Neuronal stem cell (in vitro differentiated cells): ENCODE measurements at places on chromosomes 16 and 17.

- no peak for DNase-seq
Measured at GRCh38 chr16:80851831-80852230, 47.4 kb upstream of the CDYL2 start.

- no peak for DNase-seq
Measured at GRCh38 chr17:39808409-39808997, 55.6 kb downstream of the IKZF3 start.

- DNase-seq = no peak
Measured at GRCh38 chr16:66135421-66135831, 231.1 kb upstream of the CDH5 start.

DNA sequence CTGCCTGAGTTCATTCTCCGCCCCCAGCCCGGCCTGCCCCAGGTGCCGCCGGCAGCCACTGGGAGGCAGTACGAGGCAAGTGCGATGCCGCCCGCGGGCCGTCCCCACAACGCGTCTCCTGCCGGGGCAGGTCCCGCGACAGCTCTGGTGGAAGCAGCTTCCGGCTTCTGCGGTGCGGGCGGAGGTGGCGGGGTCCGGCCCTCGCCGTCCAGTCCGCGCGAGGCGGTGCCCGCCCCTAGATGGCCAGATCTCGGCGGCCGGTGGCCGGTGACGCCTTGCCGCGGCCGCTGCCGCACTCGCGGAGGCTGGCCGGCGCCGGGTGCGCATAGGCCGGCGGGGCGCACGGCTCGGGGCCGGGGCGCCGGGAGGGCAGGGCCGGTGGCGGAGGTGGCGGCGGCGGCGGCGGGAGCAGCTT lies 1.8 kb downstream of the GJD3 start:
- DNase-seq = peak; percentile 76

DNA sequence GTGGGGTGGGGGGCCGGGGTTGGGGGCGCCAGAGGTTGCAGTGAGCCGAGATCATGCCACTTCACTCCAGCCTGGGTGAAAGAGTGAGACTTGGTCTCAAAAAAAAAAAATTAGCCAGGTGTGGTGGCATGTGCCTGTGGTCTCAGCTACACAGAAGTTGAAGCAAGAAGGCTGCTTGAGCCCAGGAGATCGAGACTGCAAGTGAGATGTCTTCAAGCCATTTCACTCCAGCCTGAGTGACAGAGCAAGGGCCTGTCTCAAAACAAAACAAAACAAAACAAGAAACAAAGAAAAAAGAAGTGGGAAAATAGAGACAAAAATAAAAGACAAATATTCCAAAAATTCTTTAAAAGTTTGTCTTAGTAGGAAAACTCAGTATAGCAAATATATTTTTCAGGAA lies 135.1 kb upstream of the CORO6 start:
- no peak for DNase-seq

DNA sequence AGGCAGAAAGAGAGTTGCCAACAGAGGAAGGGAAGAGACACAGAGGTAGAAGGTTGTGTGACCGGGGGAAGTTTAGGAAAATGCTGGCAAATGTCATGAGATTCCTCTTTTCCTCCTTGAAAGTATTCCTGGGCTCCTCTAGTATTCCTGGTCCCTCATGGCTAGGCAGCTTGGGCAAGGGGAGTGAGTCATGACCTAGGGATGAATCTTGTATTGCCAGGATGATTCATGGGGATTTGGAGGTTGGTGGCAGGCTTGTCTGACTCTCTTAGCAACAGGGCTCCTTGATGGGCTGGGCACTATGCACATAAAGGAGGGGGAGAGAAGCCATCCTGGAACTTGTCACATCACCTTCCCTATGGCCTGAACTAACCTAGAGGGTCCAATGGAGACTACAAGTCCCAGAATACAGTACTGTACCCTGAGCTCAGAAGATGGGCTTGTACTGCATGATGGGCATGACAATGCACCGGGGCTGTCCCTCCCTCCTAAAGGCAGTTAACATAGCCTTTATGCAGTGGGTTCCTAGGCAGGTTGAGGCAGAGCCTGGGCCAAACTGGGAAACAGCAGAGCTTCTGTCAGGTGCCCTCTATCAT lies 2.1 kb upstream of the SEZ6 start:
- DNase-seq = no peak

DNA sequence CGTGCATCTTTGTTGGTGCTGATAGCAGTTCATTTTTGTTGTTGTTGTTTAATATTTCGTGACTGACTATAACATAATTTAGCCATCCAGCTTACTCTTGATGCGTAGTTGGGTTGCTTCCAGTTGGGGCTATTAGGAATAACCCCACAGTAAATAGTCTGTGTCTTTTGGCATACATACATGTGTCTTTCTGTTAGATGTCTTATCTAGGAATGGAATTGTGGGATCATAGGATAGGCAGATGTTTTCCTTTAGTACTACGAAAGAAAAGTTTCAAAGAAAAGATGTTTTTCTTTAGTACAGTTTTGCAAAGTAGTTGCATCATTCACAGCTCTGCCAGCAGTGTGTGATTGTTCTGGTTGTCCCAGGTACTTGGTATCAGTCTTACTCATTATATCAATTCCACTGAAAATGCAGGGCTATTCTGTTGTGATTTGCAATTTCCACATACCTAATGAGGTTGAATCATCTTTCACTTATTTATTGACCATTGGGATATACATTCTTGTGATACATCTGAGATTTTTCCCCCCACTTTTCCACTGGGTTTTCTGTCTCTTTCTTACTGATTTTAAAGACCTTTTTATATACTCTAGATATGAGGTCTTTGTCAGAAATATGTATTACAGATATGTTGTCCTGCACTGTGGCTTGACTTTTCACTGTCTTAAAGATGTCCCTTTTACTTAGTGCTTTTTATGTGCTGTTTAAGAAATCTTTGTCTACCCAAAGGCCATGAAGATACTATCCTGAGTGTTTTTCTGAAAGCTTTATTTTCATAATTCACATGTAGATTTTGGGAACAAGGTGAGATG lies 173.3 kb downstream of the MRTFB start:
- DNase-seq = no peak

DNA sequence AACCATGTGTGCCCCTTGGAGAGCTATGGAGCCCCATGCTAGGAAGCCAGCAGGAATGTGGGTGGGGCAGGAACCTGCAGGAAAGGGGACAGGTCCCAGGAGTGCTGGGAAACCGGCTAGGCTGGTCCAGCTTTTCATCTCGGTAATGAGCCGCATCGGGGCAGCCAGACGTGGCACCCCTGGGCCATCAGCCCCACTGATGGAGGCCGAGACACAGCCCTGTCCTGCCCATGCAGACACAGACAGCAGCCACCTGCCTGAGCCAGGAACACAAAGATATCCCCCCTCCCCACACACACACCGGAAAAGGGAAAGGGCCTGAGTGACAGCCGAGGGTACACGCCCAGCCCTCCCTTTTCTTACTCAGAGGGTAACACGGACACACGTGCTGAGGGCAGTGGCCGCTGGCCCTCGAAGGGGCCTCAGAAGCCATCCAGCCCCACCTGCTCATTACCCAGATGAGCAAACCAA lies 18.1 kb downstream of the PPL start:
- DNase-seq = no peak

GRCh38 chr17:6642592-6642991 lies 1.7 kb downstream of the TXNDC17 start:
- DNase-seq = no peak

DNA sequence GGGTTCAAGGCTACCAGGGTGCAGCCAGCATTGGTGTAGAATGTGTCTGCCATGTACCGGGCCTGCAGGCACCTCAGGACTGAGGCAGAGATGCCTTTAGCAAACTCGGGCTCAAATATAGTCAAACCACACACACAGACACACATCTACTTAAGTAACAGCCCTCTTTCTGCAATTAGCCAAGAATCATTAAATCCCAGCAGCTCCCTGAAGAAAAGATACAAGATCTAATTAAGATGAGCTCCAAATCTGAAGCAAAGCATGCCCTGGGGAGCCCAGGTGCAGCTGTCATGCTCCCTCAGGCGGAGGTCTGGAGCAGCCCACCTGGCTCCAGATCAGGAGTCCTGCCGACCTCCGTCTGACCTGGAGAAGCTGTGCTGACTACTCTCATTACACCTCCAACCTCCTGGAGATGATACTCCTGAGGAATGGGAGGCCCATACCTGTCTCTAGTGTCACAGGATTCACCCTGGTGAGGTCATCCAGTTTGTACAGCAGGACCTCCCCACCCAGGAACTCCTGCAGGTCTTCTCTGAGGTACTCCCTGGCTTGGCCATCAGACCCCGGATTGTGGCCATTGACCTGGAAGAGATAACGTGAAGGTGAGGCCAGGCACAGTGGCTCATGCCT lies 6.9 kb downstream of the MYO19 start:
- DNase-seq = no peak

GRCh38 chr17:82497483-82498405 lies 21.8 kb upstream of the FOXK2 start:
- DNase-seq = peak; percentile 40

DNA sequence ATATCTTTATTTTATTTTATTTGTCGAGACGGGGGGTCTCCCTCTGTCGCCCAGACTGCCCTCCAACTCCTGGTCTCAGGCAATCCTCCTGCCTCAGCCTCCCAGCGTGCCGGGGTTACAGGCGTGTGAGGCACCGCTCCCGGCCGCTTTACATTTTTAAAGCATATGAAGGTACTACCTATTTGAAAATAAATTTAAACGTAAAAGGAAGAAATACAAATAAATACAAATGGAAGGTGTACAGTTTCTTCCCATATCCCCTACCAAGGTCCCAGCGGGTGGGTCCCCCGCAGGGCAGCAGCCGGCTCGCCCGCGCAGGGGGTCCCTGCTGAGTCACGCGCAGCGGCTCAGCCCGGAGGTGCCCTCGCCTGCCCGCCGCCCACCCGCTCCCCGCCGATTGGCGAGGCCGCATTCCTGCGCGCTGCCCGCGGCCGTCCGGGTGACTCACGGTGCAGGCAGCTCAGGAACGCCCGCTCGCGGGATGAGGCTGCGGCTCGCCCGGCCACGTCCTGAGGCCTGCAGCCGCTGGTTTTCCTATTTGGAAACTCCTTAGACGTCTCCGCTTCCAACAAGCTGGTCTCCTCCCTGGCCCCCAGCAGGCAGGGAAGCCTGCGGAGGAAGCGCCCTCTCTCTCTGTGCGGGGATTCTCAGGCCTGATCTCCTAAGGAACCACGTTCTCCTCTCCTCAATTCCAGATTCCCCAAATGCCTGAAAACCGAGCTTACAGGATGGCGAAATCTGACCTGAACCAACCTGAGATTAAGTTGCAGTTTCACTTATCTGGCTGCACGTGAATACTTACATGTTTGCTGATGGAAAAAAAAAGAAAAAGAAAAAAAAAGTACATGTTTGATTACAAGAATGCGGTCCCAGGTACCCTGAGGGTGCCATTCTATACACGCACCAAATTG lies 54.8 kb upstream of the MAP3K14 start:
- DNase-seq = peak; percentile 82

GRCh38 chr16:56137269-56137668 lies 54.0 kb upstream of the GNAO1 start:
- DNase-seq = no peak

DNA sequence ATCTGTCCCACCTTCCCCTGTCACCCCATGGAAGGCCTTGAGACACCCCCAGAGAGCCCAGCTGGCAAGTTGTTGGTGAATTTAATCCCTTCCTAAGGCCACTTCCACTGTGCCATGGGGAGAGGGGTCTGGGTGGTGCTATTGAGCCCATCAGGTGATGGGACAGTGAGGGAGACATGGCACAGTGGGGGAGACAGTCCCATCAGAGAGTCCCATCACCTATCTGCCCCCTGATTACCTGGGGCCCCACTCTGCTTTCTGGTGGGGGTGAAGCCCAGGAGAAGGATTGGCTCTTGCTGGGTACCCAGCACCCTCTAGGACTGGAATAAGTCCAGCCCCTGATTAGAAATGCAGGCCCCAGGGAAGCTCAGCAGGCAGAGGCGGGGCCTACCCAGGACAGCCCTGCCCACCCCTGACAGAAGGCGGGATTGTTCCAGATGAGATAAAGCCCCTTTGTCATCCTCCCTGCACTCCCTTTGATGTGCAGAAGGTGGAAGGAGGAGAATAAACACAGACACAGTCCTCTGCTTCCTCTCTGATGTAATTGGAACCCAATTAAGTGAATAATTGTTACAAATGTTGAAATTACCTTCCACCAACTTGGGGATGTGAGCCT lies 18.9 kb downstream of the TMEM132E start:
- no peak for DNase-seq

GRCh38 chr17:48840441-48840840 lies 9.6 kb downstream of the CALCOCO2 start:
- no peak for DNase-seq

DNA sequence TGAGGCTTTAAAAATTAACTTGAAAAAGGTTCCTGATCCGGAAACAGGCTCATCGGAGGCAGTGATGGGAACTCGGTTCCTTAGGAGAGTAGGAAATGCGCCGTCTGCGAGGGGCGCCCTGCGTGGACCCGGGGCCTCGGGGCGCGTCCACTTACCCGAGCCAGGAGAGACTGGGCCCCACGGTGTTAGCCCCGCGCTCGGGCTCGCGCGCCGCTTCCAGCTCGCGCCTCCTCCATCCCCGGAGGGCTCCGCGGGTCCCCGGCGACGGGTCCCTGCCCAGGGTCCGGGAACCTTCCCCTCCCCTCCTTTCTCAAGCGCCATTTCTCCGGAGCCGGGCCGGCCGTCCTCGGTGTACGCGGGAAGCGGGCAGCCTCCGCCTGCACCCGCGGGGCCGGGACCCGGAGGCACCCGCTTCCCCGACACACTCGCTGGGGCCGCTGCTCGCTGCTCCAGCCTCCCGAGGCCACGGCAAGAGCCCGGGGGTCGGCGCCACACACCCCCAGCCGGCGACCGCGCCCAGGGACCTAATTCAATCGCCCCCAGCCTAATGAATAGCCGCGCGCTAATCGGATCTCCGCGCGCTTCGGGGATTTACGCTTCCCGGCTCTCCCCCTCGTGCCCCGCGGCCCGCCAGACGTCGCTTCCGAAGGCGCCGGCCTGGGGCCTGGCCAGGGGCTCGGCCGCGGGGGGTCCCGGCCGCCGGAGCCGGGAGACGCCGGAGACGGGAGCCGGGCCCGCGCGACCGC lies 2.2 kb upstream of the BAHCC1 start:
- no peak for DNase-seq

- DNase-seq = no peak
Measured at GRCh38 chr17:11852912-11853311, 144.4 kb downstream of the ZNF18 start.

DNA sequence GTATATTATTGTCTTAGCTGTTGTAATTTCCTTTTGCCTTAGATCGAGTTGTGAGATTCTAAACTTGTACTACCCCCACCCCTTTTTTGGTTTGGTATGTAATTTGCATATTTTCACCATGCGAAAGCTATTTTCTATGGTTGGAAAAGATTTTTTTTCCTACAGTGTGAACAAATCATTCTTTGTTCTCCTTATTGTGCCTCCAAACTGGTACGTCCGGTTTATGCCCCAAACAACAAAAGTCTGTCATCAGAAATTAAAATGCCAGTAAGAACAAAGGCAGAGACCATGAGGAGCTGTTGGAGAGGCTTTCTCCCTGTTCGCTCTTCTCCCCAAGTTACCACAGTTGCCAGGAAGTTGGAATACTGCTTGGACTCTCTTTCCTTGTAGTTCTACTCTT lies 66.1 kb downstream of the BCAS3 start:
- DNase-seq = no peak

- DNase-seq = no peak
Measured at GRCh38 chr17:10316801-10317542, 55.8 kb downstream of the MYH13 start.
